ENCODE measurements at places on chromosomes 5 and 9. TPM values are rescaled to one million over a fixed set of nuclear protein-coding genes. Genes with fewer than 3 reads are reported as not detected.

- DNase-seq, result no peak
Measured at GRCh38 chr5:159083548-159084452, 15.9 kb downstream of the EBF1 start.

DNA sequence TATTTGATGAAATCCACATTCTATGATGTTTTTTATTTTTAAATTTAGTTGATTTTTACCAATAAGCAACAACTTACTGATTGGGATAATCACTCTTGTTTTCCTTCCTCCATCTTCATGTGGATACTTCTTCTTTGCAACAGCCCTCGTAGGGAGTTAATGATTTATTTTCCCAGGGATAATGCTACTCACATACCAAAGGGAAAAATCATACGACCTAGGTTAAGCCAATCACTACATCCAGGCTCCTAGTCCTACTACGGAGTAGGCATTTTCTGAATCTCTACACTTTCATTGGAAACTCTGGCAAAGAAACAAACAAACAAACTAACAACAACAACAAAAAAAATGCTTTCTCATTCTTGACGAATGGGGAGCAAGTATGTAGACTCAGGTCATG is 663.4 kb downstream of the PTPRD start:
- no peak for DNase-seq

DNA sequence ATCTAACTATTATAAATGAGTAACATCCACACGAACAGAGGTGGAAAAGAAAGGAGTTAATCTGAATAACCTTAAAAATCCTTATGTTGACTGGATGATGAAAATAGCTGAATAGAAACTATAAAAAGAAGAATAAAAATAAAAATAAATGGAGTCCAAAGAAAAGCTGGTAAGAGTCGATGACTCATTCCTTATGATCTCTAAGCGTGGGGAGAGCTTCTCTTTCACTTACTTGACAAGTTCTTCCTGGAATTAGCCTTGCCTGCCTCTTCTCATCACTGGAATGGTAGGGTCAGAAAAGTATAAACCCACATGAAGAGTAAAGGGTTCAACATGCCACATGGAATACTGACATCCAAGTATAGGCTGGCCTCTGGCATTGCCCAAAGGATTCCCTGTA is 477.0 kb upstream of the RGMB start:
- no peak for DNase-seq

CD274 gene
- 38.7 TPM for total RNA-seq

- DNase-seq, result no peak
Measured at GRCh38 chr9:98142182-98142907, 23.3 kb upstream of the TRIM14 start.

- no peak for DNase-seq
Measured at GRCh38 chr5:68838157-68838718, 255.6 kb upstream of the SLC30A5 start.

GARIN3 gene
- not detected for total RNA-seq

CXXC5 gene
- total RNA-seq, result 1.2 TPM

VAV2 gene
- total RNA-seq, result 1.9 TPM

GRCh38 chr5:32193591-32193990 is 19.5 kb upstream of the GOLPH3 start:
- no peak for DNase-seq

LRRC19 gene
- not detected for total RNA-seq

Data from naive thymus-derived CD4-positive, alpha-beta T cell (primary cell).